ENCODE measurements at places on chromosomes 1 and 21.

- no peak for DNase-seq
Measured at GRCh38 chr1:43731867-43732531, 24.7 kb downstream of the ST3GAL3 start.

- no peak for DNase-seq
Measured at GRCh38 chr21:31682620-31683019, 23.1 kb downstream of the SOD1 start.

DNA sequence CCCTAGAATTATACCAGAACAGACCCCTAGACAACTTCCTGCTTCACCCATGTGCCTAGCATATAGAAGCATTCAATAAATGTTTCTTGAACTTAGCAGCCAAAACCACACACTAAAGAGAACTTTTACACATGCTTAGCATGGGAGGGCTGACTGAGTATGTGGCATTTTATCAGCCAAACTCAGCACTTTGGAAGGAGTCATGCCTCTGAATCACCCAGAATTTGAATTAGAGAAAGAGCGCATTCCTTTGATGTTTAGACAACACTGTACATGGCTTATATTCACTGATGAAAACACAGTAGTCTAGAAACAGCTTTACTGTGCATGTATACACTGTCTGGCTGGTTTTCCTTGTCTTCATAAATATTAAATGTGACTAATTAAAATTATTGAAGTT lies 26.1 kb downstream of the SPAG17 start:
- DNase-seq, result no peak

GRCh38 chr1:28286111-28286510 lies 26.8 kb downstream of the SESN2 start:
- no peak for DNase-seq

GRCh38 chr1:117630423-117630998 lies 24.7 kb downstream of the TENT5C start:
- DNase-seq, result no peak

DNA sequence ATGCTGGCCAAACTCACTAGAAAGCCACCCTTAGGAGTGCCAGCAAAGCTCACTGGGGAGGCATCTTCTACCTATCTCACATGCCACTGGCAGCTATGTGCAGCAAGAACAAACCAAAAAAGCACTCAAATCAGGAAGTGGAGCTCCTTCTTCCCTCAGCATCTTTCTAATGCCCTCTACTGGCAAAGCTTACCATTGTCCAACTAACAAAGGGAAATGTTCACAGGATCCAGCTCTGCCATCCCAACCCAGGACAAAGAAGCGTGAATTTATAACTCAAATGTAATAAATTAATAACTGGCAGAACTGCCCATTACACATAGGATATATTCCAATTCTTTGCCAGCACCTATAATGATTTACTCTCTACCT lies 38.9 kb downstream of the LEPR start:
- no peak for DNase-seq

DNA sequence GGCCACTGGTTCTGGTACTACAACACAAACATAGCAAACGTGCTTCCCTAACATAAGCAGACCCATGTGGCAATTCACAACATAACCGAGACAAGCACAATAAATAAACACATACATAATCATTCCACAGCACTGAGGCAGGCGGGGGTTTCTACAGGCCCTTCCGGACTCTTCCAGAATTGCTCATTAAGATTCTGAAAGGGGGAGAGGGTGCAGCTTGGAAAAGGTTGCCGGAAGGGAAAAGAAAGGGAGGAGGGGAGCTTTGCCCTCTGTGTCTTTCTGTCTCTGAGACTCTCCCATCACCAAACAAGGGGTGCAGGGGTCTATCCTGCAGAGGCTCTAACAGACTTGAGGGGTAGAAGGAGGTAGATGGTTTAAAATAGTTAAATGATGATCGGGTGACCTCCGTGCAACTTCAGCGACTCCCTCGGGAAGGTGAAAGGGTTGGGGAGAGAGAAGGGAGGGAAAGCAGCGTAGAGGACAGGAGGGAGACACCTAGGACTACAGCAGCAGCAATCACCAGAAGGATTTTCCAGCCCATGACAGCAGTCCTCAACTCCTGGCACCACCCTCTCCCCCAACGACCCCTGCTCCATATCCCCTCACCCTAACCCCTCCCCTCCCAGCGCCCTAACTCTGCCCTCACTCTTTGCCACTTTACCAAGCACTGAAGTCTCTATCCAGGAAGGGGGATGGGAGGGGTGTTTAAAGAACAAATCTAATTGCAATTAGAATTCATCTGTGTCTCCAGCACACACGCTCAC lies 365.5 kb upstream of the ESRRG start:
- DNase-seq, result no peak

DNA sequence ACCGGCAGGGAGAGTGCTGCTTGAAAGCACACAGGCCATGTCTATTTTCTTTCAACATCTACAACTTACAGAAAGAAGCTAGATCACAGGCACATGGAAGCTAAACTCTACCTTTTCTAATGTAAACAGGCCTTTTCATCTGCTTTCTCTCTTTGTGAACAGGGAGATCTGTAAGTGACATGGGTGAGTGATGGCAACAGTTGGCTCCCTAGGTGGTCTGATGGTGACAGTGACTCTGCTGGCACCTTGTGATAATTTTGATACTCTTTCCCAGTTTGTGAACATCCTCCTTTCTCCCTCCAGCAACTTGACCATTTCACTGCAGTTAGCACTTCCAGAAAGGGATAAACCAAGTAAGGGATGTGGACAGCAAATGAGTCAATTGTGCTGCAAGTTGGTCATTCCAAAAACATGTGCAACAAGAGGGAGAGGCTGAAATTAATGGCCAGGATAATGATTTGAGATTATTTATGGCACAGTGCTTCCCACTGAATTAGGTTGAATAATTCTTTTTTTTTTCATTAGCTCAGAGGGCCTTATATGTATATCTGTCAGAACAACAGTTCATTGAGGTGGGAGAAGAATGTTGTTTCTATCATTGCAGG lies 89.5 kb downstream of the XCL2 start:
- DNase-seq, result no peak

GRCh38 chr21:34732388-34732821 lies 63.6 kb downstream of the CLIC6 start:
- no peak for DNase-seq

GRCh38 chr1:102937401-102937800 lies 170.9 kb downstream of the COL11A1 start:
- DNase-seq, result no peak

- no peak for DNase-seq
Measured at GRCh38 chr1:226526801-226527595, 21.6 kb upstream of the STUM start.

DNA sequence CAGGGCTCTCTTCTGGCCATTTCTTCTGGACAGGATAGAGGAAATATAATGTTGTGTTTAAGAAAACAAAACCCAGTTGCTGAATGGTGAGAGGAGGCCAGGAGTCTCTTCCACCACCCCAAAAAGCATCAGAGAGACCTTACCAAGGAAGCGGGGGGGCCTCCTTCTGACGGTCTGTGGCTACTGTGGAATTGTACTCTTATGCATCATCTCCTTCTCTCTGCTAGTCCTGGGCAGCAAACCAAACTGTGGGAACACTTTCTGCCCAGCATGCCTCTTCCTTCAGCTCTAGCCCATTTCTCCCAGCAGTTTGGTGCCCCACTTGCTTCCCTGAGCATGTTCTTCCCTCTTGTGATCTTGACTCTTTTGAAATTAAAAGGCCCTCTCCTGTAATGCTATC lies 157.7 kb downstream of the HHIPL2 start:
- DNase-seq, result no peak

GRCh38 chr21:31397939-31398338 lies 53.9 kb upstream of the TIAM1 start:
- DNase-seq, result no peak

DNA sequence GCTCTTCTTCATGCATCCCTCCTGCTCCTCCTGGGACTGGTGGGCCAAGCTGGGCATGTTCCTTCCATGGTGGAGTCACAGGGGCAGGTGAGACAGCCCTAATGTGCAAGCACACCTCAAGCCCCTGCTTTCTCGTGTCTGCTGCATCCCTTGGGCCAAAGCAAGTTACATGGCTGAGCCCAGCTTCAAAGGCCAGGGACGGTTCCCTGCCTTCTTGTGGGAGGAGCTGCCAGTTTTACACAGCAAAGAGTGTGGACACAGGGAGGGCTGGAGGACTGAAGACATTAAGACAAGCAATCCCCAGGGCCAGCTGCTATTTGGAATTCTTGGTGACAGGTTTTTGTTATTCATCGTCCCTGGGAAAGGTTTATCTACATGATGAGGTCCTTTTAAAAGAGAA lies 175.2 kb upstream of the CACNA1E start:
- DNase-seq, result no peak

DNA sequence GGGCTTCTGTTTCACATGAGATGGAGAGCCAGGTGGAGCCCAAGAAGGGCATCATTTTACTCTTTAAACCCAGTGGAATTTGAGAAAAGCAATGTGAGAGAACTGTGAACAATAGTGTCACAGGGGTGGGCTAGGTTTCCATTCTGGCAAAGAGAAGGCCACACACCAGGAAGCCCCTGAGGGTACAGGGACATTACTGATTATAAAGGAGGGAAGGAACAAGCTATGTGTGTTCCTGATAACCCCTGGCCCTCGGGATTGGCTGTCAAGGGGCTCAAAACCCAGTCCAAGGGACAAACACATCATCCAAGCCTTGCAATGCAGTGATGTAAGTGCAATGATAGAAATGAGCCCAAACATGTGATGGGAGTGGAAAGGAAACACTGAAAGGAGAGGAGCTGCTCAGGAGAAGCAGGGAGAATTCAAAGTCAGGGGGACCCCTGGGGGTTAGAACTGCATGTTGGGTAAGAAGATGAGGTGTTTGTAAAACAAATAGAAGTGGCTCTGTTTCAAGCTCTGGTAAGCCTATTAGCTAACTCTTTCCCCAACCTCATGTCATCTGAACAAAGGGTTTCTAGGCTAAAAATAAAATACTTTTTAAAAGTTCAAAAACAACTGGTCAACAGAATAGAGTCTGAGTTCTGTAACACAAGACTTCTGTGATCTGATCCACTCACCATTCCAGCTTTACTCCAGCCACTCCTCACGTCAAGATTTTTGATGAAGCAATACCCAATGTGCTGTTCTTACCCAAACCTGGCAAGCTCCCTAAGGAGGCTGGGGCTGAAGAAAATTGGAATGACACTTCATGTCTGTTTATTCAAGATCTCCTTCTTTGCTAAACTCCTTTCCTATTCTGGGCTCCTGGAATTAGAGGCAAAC lies 51.1 kb upstream of the IL12RB2 start:
- DNase-seq, result no peak

- no peak for DNase-seq
Measured at GRCh38 chr1:228125185-228125584, 14.9 kb upstream of the GUK1 start.

GRCh38 chr1:147500309-147500839 lies 40.9 kb upstream of the BCL9 start:
- DNase-seq, result no peak

- no peak for DNase-seq
Measured at GRCh38 chr1:41580520-41581172, 96.2 kb upstream of the EDN2 start.

DNA sequence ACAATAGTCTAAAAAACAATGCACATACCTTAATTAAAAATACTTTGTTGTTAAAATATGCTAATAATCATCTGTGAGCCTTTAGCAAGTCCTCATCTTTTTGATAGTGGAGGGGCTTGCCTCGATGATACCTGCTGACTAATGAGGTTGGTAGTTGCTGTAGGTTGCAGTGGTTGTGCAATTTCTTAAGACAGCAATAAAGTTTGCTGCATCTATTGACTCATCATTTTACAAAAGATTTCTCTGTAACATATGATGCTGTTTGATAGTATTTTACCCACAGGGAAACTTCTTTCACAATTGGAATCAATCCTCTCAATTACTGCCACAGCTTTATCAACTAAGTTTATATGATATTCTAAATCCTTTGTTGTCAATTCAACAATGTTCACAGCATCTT lies 7.6 kb downstream of the C1orf87 start:
- no peak for DNase-seq

DNA sequence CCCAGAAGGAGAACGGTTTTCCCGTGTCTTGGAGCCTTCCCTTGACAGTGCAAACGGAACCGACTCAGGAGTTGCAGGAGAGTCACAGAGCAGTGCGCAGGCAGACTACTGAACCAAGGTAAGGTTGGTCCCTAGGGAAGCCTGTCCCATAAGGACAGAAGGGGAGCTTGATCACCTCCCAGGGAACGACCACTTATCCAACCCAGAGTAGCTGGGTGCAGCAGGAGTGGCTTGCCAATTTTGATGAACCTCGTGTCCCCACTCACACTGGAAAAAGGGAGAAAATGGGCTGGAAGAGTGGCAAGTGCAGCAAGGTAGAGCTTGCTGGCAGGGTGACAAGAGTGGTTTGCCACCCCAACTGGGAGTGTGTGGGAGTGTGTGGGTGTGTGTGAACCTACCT lies 95.1 kb downstream of the LIPI start:
- no peak for DNase-seq

GRCh38 chr1:31666263-31666963 lies 21.7 kb upstream of the PEF1 start:
- peak; percentile 71 for DNase-seq

DNA sequence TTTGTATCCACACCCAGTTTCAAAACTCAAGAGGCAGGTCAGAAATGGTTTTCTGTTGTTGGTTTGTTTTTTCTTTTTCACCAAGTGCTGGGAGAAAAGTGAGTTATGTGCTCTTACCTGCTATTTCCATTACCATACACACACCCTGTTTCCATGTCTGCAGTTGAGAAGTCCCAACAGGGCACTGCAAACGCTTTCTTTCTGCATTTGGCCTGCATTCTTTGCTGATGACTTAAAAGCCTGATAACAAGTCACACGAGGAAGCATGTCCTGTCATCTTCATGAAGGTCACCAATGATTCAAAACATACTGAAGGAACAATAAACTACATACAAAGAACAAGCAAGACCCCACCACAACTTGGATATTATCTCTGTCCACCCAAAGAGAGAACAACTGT lies 24.8 kb upstream of the KCNE1 start:
- no peak for DNase-seq

DNA sequence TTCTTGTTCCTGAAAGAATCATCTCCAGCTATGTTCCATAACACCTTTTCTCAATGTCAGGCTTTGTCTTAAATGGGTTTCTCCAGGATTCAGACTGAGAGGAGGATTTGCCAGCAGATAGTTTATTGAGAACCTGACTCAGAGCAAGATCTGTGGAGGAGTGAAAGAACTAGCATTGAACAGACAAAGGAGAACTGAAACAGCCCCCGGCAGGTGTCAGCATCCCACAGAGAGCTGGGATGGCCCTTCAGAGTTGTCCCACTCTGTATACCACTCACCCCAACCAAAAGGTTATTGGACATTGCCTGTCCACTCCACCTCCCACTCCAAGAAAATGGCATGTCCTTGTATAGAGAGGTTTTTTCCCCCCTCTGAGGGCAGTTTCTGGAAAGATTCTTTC lies 270.7 kb downstream of the PAPPA2 start:
- DNase-seq, result no peak

Measured in head of caudate nucleus (tissue), 42 donors.